DMS79 (cell line): ENCODE measurements at places on chromosomes 2 and 18.
A peak's percentile ranks its signal among the peaks of the same experiment; 100 is the strongest.

- no peak for DNase-seq
These were observed 5.0 kb downstream of the HRH4 start for GRCh38 chr18:24465486-24465885.

- no peak for DNase-seq
These were observed 46.8 kb downstream of the DOCK10 start for GRCh38 chr2:224995419-224995818.

DNA sequence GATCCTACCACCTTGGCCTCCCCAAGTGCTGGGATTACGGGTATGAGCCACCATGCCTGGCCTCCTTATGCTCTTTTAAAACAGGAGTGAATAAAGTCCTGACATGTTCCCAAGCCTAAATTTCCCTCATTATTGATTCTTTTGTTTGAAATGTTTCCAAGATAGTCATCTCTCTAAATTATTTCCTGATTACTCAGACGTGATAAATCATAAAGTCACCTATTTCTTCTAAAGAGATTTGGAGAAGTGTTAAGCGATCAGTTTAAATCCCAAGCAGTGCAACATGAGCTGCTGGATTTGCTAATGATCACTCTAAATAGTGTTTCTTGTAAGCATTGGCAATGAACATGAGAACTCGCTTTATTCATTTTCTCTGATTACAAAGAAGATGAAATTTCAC, 51.8 kb downstream of the PMAIP1 start:
- DNase-seq: no peak

DNA sequence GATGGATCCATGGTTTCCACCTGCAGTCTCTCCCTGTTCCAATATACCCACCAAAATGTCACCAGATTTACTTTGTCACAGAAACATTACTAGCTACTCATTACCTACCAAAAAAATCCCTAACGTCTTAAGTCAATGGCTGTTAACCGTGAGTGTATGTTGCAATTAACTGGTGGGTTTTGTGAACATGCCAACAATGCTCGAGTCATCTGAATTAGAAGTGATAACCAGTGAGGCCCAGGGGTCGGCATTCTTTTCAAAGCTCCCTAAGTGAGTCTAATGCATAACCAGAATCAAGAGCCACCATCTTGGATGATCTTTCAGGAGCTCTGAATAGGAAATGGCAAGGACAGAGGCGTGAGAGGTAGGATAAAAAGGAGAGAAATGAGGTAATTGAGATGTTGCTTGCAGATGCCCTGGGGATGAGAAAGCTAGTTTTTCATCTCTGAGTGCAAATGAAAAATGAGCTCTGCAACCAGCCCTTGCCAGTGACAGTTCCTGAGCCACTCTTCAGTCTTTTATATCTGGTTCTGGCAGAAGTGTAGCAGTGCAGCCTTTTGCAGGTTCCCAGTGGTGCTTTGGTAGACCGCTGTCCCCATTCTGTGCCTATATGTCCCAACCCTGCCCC, 130.0 kb upstream of the RND3 start:
- no peak for DNase-seq

DNA sequence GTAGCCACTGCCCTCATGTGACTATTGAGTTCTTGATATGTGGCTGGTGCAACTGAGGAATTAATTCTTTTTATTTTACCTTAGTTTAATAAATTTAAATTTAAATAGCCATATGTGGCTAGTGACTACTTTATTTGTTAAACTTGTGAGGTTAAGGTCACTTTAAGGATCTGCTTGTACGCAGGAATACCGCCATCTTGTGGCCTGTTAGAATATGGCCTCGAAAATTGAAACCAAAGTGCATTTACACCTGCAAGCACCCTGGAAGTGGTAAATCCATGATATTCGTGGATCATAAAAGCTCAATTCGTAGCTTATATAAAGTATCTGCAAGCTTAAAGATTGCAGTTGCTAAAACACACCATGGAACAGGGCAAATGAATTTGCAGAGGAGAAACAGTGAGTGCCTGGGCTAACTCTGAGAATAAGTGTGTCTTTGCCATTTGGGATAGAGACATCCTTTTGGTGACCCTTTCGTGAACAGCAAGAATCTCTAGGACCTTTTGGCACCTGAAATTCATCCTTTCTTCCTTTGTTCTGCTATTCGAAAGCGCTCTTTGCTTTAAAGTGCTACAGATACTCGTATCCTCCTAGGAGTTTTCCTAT, 59.9 kb upstream of the REG3A start:
- DNase-seq: peak; percentile 18

GRCh38 chr2:37307500-37307899, 17.1 kb downstream of the PRKD3 start:
- no peak for DNase-seq

- DNase-seq: no peak
These were observed 32.3 kb upstream of the NEB start for GRCh38 chr2:151766437-151767153.

- DNase-seq: no peak
These were observed 1331.9 kb downstream of the DPP10 start for GRCh38 chr2:115774361-115774760.

DNA sequence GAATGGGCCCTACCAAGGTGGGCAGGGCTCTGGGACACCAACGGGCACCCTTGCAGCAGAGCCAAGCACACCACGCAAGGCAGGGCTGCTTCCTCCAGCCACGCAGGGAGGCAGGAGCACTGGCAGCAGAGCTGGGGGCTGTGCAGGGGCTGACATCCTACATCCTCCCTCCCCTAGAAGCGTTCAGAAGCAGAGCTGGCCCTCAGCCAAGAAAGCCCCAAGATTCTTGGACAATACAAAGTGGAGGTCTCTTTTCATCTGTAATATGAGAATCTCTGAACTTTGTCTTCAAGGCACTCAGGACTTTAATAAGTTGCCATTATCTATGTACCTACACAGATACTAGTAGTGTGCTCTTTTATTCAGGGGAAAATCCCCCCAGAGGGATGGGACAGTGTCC, 128.1 kb upstream of the AGAP1 start:
- DNase-seq: no peak

DNA sequence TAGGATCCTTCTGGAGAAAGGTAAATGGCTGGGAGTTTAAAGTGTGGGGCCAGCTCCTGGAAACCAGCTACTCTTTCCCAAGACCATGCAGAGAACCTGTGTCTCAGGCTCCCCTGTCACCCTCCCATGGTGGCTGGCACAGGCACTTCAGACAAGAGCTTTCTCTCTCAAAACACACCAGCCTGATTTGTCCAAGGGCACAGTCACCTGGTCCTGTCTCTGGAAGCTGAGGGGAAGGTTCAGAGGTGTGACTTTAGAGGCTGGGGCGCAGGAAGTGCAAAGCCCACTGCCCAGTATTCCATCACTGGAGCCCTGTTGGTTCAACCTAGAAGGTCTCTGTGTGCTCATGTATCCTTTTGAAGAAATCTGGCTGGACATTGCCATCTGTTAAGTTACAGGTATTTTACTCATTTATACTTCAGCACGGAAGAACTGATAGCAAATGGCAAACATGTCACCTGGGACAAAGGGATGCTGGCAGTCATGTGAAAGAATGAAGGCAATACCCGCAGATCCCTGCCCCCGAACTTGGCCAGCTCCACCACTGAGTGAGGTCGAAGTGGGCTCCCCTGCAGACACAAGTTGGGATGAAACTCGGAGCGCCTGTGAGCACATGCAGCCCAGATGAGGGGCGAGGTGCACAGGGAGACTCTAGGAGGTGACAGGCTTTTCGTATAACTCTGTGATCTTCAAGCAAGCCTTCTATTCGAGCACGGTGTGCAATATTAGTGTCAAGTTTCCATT, 96.9 kb upstream of the MGAT4A start:
- DNase-seq: no peak

- no peak for DNase-seq
These were observed 364.2 kb downstream of the NYAP2 start for GRCh38 chr2:225763711-225764110.

GRCh38 chr2:112547333-112547732, 5.1 kb downstream of the POLR1B start:
- peak; percentile 70 for DNase-seq

- no peak for DNase-seq
These were observed 6.4 kb upstream of the CTLA4 start for GRCh38 chr2:203861197-203861596.

- no peak for DNase-seq
These were observed 74.7 kb downstream of the BMPR2 start for GRCh38 chr2:202450785-202451184.

- DNase-seq: no peak
These were observed 76.1 kb upstream of the TXNDC2 start for GRCh38 chr18:9809697-9810096.

- DNase-seq: no peak
These were observed 17.8 kb downstream of the GIGYF2 start for GRCh38 chr2:232714969-232715368.

- no peak for DNase-seq
These were observed 215.9 kb downstream of the SP3 start for GRCh38 chr2:173749315-173749714.

DNA sequence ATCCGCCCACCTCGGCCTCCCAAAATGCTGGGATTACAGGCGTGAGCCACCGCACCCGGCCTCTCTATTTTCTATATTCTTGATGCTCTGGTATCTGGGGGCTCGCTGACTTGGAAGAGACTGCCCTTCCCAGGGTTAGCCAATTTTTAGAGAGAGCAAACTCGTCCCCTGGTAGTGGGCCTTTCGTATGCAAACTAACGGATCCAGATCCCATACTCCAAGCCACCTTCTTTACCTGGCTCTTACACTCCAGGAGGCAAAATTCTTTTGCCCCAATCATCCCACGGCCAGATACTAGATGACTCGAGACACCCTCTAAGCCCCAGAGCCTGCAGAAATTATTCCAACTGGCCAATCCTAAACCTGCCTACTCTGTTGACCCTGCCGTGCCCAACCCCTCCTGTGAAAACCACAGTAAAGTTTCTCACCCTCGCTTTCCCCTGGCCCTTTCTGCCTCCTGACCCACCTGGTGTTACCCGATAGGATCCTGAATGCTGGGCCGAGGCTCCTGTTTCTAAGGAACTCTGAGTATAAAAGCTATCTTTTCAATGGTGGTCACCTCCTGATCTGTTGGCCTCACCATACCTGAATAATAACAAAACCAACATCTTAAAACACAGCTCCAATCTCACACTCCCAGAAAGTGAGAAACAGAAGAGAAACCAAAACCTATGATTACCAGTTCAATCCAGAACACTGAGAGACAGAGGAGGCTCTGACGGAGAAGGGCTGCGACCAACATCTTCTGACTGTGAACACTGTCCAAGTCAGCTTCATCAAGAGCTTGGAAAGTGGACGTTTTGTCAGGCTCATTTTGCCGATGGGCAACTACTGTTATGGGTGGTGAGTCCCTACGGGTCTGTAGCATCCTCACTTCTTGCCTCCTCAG, 57.6 kb upstream of the ZNF532 start:
- DNase-seq: no peak

DNA sequence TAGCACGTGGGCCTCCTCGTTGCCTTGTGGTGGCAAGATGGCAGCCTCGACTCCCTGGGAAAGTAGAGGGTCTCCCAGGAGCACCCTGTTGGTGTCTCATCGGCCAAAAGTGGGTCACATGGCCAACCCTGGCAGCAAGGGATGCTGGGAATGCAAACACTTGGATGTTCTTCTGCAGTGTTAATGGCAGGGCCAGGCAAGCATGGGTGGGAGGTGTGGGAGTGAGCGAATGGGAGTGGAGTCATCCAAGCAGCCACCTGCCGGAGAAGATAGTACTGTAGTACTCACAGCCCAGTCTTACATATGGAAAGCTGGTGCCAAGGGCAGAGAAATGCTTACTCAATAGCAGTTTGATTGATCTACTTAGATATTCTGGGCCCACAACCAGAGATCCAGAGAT, 122.2 kb downstream of the INHBB start:
- no peak for DNase-seq

GRCh38 chr18:60775978-60776377, 403.4 kb upstream of the MC4R start:
- no peak for DNase-seq

DNA sequence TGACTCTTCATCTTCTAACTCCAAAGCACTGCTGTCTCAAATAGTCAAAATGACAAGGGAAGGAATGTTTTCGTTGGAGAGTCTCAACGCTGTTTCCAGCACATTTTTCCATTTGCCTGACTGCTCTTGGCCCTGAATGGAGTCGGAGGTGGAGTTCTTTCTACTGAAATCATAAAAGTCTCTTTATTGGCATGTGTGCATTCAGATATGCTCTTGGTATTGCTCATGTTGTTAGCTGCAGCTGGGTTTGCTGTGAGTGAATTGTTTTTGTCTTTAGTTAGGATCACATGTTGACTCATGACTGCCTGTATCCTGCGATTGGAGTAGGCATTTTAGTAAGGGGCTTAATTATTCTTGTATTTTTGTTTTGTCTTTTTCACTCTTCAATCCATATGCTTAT, 16.8 kb downstream of the TMEM17 start:
- no peak for DNase-seq

DNA sequence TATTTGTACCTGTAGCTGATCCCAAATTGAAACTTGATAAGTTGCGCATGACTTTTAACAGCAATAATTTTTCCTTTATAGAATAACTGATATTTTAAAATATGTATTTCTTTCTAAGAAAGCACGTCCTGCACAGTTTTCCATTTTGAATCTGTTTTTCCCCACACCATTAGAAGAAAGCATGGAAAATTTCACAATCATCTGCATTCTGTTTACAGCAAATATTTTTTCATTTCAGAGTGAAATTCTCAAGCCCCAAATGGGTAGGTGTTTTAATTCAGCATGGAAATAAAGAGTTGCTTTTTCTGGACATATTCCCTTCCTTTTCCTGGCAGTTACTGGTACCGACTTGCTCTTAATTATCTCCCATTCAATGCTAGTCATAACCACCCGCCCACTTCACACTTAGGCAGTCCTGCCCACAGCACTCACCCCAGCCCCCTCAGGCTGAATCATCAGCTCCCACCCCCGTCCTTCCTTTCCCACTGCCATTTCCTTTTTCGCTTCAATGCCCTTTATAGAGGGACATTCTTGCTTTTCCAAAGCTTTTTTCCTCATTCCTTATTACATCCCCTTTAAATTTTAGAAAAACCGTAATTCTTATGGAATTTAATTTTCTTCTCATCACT, 89.2 kb upstream of the GLS start:
- DNase-seq: no peak
